ENCODE measurements at places on chromosomes 11 and 22.
A peak's percentile ranks its signal among the peaks of the same experiment; 100 is the strongest.

- DNase-seq, result no peak
Measured at GRCh38 chr11:63534076-63534475, 2.5 kb upstream of the PLAAT4 start.

- DNase-seq, result no peak
Measured at GRCh38 chr11:127057126-127057525, 56.6 kb upstream of the KIRREL3 start.

GRCh38 chr11:128480066-128480465 lies 107.3 kb downstream of the ETS1 start:
- DNase-seq, result no peak

DNA sequence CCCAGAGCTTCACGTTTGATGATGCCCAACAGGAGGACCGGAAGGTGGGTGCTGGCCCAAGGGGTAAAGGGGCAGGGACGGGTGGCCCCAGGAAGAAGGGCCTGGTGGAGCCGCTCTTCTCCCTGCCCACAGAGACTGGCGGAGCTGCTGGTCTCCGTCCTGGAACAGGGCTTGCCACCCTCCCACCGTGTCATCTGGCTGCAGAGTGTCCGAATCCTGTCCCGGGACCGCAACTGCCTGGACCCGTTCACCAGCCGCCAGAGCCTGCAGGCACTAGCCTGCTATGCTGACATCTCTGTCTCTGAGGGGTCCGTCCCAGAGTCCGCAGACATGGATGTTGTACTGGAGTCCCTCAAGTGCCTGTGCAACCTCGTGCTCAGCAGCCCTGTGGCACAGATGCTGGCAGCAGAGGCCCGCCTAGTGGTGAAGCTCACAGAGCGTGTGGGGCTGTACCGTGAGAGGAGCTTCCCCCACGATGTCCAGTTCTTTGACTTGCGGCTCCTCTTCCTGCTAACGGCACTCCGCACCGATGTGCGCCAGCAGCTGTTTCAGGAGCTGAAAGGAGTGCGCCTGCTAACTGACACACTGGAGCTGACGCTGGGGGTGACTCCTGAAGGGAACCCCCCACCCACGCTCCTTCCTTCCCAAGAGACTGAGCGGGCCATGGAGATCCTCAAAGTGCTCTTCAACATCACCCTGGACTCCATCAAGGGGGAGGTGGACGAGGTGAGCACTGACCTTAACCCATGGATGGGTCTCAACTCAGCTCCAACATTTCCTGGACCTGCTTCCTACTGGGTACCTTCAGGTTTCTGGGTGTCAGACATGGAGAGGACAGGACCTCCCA lies 2.0 kb downstream of the RIC8A start:
- peak; percentile 7 for DNase-seq

DNA sequence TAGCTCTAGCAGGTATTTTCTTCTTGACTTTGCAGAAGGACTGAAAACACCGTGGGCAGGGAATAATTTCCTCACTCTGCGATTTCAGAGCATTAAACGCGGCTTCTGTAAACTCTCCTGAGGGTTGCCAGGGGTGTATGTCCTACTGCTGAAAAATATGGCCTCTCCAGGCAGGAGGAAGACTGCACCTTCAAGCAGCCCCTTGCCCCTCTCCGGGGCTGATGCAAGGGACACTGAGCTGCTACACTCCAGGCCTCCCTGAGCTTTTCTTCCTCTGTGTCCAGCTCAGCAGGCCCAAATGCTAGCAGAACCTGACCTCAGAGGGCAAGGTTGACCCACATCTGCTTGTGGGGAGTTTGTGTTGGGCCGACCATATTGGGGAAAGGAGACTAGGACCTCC lies 2.2 kb downstream of the CD6 start:
- DNase-seq, result no peak

DNA sequence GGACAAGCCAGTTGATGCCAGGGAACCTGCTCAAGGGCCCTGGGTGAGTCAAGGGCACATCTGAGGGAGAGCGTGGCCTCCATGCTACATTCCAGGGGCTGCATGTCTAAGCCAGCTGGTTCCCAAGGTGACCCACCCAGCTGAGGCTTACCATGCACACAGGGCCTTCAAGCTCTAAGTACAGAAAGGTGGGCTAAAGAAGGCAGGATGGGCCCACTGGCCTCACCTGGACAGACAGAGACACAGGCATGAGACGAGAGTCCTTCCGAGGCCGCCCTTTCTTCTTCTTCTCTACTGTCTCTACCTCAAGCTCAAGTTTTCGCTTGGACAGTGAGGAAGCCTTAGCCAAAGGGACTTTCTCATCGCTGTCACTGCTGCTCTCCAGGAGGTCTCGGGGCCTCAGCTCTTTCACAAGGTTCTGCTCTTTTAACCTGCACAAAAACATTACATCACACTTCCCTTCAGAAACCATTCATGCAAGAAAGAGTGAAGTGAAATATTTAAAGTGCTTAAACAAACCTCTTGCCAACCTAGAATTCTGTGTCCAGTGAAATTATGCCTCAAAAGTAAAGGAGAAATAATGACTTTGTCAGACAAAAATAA lies 69.9 kb downstream of the HIRA start:
- DNase-seq, result no peak

GRCh38 chr11:1073851-1074243 lies 827 bp upstream of the MUC2 start:
- DNase-seq, result no peak

- DNase-seq, result no peak
Measured at GRCh38 chr22:46027211-46028105, 50.5 kb upstream of the WNT7B start.

DNA sequence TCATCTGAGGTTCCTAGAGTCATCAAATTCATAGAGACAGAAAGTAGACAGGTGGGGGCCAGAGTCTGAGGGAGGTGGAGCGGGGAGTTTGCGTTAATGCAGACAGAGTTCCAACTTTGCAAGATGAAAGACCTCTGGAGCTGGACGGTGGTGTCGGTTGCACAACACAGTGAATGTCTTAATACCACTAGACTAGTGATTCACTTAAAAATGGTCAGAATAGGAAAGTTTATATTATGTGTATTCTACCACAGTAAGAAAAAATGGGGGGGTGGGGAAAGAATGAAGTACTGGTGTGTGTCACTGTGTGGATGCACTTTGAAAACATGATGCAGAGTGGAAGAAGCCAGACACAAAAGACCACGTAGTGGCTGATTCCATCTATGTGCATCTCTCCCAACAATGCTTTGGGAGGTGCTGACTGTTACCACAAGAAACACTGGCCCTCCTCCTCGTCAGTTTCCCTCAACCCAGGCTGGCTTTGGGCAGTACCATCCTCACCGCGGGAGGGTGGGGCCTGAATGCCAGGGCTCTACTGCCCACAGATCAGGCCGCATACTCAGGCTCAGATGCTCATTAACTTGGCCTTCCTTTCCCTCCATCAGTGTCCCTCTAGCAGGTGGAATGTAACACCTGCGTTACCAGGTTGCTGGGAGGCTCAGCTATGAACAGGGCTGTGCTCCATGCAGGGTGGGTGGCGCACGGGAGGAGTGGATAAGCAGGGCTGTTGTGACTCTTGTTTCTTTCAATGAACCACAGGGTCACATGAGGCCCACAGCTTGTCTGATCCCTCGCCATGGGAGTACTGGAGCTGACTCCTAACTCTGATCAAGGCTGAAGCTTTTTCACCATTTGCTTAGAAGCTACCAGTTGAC lies 297.0 kb downstream of the CTTN start:
- DNase-seq, result no peak

DNA sequence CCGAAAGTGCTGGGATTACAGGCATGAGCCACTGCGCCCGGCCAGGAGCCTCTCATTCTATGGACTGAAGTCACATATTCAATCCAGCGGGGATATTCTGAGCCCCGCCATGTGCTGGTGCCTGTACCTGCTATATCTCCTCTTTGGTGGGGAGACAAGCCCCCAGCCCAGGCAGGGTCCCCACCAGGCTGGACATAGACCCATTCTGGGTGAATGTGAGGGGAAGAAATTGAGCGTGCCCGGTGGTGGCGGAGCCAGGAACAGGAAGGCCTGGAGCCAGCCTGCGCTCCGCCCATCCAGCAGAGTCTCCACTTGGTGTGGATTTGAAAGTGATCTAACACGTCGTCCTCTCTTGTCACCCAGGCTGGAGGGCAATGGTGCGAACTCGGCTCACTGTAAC lies 38.0 kb upstream of the CSNK1E start:
- no peak for DNase-seq

DNA sequence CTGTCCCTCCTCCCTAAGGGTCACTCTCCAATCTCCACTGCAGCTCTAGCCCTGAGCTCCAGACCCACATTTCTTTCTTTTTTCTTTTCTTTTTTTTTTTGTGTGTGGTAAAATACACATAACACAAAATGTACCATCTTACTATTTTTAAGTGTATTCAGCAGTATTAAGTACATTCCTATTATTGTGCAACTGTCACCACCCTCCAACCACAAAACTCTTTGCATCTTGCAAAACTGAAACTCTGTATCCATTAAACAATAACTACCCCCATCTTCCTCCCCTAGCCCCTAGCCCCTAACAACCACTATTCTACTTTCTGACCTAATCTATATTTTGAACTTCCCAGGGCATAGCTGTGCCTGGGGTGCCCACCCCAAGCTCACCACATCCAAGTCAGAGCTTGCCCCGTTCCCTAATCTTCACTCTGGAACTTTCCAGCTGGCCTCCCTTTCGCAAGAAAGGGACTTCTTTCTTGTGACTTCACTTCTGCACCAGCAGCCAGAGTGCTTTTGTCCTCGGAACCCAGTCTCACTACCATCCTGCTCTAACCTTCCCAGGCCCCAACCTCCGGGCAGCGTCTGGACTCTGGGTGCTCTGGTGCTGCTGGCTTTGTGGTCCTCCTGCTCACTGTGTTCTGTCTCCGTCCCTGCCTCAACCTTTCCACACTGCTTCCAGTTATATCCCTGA lies 30.7 kb downstream of the PARVG start:
- no peak for DNase-seq

DNA sequence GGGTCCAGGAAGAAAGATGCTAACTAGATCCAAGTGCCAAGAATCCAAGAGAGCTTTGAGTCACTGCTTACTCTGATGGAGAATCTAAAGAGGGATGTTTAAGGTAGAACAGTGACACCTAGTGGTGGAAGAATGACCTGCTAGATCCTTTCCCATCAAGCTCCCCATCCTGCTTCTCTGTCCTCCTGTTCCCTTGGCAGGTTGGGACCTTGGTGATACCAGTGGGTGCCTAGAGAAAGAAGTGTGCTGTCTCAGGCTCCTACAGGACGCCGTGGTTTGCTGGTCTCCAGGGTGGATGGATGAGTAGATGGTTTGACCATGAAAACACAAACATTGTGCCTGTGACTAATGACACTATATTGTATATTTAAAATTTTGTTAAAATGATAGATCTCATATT lies 383.7 kb downstream of the TMEM135 start:
- DNase-seq, result peak; percentile 37

DNA sequence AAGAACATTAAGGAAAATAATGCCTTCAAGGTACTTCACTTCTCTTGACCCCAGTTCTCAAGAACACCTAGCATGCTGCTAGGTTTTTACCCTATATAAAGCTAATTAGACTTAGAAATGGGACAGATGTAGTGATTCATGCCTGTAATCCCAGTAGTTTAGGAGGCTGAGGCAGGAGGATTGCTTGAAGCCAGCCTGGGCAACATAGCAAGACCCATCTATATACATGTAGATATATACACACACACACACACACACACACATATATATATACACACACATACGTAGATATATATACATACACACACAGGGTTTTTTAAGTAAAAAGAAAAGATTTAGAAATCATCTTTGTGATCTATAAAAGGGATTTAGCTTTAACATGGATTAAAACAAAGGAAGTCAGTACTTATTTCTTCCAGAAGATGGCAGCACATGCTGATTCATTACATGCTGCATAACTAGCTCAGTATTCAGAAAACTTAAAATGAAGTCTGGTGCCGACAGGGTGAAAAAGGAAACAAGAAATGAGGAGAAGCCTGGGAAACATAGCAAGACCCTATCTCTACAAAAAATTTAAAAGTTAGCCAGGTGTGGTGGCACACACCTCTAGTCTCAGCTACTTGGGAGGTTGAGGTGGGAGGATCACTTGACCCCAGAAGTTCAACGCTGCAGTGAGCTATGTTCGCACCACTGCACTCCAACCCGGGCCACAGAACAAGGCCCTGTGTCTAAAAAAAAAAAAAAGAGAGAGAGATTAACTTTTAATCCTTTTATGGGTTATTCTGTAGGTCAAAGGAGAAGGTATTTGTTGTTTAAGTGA lies 28.5 kb upstream of the RBX1 start:
- peak; percentile 8 for DNase-seq

DNA sequence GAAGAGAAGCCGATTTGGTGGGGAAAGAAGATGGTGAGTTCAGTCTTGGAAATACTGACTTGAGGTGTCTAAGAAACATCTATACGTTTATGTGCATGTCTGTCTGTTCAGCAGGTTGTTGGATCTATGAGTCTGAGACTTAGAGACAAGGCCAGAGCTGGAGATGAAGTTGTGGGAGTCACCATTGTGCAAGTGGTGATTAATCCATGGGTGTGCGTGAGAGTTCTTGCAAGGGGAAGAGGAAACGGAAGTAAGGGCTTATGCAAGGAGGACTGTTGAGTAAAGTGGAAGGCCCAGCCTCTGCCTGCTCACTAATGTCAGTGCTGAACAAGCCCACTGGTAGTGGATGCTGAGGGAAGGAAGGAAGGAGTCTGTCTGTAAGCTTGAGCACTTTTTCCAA lies 9.7 kb downstream of the TMEM45B start:
- peak; percentile 75 for DNase-seq

DNA sequence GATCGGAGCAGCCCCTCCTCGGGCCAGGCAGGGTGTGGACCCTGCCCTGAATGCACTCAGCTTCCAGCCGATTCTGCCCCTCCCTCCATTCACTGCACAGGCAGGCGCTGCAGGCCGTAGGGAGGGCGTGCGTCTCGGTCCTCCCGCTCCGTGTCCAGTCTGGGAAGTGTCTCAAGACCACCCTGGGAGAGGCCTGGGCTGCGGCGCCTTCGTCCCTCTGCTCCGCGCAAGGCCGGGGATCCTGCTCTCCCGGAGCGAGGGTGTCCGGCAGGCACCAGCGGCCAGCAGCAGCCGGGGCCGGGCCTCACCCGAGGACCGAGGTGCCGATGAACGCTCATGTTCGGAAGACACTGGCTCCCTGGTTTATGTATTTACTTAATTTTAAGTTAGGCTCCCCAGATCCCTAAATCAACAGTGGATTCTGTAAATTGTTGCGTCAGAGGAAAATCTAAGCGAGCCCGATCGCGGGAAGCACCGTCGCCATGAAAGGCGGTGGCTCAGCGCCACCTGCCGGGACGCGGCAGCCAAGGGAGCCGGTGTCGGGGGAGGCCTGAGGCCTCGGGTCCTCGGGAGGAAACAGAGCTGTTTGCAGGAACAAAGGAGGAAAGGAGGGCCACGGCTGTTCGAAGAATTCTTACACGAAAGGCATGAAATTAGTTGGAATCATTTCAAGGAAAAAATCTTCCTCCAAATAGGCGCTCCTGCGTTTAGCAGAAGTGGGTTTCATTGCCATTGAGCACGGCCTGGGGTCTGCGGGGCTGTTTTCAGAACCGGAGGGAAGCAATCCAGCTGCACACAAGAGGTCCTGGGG lies 195.3 kb downstream of the BRD1 start:
- no peak for DNase-seq
